Stimulated activated CD4-positive, alpha-beta T cell treated with anti-CD3 and anti-CD28 coated beads, TNF-alpha, amount 100 ng/mL, for 1 hour (primary cell): ENCODE measurements at places on chromosomes 5 and 9.

DNA sequence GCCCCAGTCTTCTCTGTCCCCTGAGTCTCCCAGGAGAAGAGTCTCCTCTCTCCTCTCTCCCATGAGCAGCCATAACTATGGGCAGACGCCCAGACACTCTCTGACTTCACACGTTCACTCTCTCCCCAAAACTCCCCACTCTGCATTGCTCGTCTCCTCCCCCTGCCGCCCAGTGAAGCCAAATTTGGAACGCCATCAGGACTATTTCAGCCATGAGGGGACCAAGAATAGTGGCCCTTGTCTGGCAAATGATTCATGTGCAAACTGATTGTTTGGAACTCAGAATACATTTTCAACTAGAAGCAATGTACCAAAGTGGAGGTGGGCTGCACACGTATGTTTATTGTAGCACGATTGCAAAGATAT, 20.9 kb downstream of the CMBL start:
- no peak for DNase-seq

DNA sequence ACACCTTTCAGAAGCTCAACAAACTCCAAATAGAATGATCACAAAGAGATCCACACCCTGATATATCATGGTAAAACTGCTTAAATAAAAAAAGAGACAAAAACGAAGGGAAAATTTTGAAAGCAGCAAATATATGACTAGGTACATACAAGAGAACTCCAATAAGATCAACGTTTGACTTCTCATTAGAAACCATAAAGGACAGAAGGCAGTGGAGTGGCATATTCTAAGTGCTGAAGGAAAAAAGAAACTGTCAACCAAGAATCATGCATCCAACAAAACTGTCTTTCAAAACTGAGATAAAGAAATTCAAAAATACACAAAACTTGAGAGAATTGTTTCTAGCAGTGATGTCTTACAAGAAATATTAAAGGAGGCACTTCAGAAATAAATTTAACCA, 11.2 kb downstream of the SLC22A4 start:
- no peak for DNase-seq

DNA sequence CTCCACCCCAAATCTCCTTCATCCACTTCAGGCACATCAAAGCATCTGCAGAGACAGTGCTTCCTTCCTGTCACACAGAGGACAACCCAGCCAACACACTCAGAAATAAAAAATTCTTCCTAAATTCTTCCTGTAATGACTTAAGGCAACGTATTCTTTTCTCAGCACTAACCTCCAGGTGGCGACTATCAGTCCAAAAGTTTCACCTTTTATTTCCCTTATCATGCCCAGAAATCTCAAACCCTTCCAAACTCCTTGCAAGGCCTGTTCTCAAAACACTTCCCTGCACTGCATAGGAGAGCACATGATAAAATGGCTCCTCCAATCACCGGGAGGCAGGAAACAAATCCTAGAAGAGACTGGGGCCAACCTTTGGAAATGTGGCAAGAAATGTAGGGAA, 35.1 kb downstream of the SLIT3 start:
- no peak for DNase-seq

DNA sequence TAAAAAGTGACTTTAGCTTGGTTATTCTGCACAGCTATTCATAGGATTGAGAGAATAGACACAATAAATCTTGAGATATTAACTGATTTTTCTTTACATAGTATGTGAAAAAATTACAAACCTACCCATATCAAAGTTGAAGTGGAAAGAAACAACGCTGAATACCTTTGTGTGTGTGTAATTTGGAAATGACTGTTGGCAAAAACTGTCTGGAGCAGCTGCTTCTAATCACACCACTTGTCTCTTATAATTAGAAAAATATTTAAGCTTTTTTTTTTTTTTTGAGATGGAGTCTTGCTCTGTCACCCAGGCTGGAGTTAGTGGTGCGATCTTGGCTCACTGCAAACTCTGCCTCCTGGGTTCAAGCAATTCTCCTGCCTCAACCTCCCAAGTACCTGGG, 110.8 kb upstream of the POC5 start:
- DNase-seq, result no peak

- no peak for DNase-seq
Observed at GRCh38 chr5:93789173-93790067, 48.0 kb upstream of the POU5F2 start.

GRCh38 chr9:87276327-87276841, 221.3 kb upstream of the DAPK1 start:
- no peak for DNase-seq

GRCh38 chr5:124790301-124790894, 44.0 kb upstream of the ZNF608 start:
- DNase-seq, result no peak

- DNase-seq, result no peak
Observed at GRCh38 chr9:89361816-89362646, 43.7 kb downstream of the SECISBP2 start.

DNA sequence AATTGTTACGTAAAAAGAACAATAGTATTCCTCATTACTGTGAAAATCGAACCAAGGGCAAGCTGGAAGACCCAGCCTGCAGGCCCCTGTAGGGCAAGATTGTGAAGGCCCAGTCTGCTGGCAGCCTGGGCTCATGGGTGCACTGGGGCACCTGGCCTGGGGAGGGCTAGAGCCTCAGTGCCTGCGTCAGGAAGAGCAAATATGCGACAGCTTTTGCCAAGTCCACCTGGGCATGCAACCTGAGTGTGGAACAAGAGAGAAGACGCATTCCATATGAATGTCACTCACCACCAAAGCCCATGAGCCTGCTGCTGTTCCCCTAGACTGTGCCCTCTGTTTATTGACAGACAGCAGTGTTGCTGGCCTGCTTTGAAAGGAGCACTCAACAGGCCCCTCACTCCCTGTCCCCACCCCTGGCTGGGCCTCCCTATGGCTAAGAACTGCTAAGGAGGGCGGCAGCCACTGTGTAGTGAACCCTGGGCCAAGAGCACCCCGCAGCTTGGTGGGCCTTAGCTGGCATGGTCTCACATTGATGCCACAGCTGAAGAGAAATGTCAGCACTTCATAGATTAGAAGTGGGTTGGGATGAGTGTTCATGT, 28.2 kb downstream of the PSD2 start:
- no peak for DNase-seq

- no peak for DNase-seq
Observed at GRCh38 chr9:120522558-120522957, 57.4 kb downstream of the CDK5RAP2 start.

DNA sequence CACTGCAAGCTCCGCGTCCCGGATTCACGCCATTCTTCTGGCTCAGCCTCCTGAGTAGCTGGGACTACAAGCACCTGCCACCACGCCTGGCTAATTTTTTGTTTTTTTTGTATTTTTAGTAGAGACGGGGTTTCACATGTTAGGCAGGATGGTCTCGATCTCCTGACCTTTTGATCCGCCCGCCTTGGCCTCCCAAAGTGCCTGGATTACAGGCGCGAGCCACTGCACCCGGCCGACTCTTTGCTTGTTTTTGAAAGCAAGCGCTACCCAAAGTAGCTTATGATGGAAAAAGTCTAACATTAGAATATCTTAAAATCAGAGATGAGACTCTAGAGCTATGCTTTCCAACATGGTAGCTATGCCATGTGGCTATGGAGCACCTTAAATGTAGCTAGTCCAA, 585.5 kb upstream of the ITGA1 start:
- no peak for DNase-seq

DNA sequence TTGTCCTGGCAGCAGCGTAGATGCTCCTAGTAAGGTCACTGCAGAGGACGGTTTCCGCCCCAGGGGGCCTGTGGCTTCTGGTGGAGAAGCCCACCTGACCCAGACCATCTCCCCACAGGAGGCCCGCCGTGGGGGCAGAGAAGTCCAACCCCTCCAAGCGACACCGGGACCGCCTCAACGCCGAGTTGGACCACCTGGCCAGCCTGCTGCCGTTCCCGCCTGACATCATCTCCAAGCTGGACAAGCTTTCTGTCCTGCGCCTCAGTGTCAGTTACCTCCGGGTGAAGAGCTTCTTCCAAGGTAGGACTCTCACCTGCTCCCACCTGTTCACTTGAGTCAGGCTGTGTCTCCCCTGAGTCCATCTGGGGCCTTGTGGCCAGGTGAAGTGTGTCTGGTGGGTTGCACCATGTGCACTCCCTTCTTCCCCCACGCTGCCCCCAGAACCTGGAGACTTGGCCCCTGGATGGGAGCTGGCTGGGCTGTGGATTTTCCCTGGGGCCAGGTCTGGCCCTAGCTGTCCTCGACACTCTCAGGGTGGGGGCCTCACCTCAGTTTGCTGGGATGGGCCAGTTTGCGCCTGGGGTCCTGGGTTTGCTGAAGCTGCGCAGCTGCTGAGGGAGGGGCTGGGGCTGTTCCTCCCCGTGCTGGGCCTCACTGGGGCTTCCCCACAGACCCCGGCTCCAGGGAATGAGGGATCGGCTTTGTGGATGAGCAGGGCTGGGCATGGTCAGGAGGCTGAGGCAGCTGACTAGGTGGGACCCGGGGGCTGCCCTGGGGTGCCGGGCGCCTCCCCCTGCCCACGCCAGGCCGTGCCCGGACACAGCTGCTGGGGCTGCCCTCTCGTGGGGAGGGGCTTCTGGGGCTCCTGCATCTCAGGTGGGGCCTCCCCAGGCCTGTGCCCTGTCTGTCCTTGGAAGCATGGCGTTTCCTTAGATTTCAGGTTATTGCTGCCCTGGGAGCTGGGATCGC, 32.4 kb downstream of the AHRR start:
- no peak for DNase-seq

GRCh38 chr9:82404196-82404870, 415.8 kb downstream of the SPATA31D1 start:
- DNase-seq, result no peak

GRCh38 chr5:96050273-96050880, 88.7 kb upstream of the ELL2 start:
- no peak for DNase-seq

GRCh38 chr5:154949781-154950180, 8.9 kb downstream of the MRPL22 start:
- DNase-seq, result no peak

DNA sequence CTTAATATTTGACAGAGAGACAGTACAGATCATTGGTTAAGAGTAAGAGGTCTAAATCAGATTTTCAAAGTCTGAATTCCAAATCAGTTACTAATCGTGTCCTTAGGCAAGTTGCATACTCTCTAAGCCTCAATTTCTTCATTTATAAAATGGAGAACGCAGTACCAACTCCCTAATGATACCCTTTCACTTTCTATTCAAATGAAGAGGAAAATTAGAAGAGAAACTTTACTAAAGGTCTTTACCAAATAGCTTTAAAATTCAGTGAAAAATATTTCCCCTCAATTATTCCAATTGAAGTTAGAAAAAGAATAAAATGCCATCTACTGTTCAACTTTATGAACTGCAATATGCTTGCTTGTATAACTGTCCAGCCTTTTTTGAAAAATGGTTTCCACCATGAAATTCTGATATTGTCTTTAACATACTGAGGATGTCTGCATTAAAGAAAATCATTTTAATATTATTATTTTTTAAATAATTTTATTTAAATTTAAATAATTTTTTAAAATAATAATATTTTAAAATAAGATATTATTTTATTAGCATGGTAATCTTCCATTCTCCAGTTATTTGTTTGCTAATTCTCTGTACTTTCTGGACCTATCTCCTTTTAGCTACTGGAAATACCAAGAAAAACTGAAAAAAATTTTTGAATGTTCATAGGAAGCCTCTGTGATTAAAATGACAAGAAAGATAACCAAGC, 36.0 kb downstream of the POC5 start:
- DNase-seq, result no peak

GRCh38 chr9:4820168-4820567, 27.4 kb downstream of the RCL1 start:
- DNase-seq, result no peak

- DNase-seq, result no peak
Observed at GRCh38 chr5:100590867-100591266, 55.7 kb downstream of the FAM174A start.

DNA sequence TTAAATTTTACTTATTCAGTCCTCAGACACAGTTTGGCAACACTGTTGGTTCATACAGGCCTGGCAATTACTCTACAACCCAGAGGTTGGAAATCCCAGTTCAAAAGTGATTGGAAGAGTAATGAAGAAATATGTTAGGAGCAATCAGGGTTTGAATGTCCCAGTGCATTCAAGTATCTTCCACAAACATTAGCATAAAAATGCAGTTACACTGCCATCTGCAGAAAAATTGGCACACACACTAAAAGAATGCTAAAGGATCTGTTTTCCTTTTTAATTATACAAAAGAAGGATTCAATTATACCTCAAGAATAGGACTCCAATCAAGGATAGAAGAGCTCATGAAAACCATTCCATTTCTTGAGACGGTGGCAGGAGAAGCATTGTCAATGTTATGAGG, 130.2 kb downstream of the DNAH5 start:
- no peak for DNase-seq

DNA sequence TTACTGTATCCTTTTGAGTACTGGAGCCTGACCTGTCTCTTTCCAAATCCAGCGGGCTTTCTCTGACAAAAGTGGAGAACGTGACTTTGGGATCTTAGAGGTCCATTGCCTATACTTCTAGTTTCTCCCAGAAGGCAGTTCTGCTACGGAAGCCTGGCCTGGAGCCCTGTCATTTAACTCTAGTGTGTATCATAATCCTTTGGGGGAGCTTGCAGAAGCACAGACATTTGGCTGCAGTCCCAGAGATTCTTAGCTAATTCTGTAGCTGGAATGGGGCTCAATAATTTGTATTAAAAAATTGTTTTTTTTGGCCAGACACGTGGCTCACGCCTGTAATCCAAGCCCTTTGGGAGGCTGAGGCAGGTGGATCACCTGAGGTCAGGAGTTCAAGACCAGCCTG, 3.0 kb downstream of the HARS2 start:
- no peak for DNase-seq

DNA sequence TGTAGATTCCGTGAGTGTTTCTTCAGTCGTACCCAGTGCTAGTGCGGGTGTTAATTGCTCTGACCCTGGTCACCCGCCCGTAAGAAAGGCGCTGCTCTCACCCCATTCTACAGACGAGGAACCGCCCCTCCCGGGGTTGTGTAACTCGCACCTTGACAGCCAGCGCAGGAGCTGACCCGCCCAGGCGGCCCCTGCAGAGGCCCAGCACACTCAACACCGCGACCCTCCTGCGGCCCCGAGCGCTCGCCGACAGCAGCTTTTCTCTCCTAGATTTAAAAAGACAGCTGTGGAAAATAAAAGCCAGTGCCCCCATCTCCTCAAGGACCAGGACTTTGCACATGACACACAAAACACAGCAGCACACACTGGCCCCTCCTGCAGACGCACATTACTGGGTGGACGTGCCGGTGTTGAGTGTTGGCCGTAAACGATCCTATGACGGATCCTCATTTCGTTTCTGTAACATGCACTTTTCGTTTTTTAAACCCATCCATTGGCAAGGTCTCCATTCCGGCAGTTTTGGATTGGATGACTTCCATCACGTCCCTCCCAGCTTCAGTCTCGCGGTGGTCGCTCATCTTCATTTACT, 22.9 kb downstream of the OR2V2 start:
- no peak for DNase-seq

DNA sequence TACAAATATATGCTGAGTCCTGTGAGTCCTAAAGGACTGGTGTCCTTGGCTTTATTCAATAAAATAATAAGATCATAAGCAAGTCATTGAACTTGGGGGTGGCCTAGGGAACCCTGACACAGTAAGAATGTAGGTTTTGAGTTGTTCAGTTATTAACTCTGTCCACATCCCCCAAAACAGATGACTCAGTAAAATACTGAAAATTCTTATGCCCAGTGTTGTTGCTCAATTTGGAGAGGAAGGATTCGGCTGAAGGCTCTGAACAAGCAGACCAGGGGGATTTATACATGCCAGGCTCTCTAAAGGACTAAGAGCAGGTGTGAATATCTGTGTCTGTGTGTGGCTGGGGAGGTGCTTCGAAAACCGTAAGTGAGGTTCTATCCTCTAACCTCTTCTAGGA, 173.7 kb downstream of the RMI1 start:
- no peak for DNase-seq

- no peak for DNase-seq
Observed at GRCh38 chr9:86349271-86349670, 4.9 kb downstream of the TUT7 start.
